Aorta (tissue), 5 donors: ENCODE measurements at places on chromosomes 5 and 9. TPM values are rescaled to one million over a fixed set of nuclear protein-coding genes. Genes with fewer than 3 reads are reported as not detected.

Gene NR6A1
- 0.26 TPM for polyA plus RNA-seq

Gene SPINK7
- polyA plus RNA-seq = not detected

Gene HK3
- 8.9 TPM for polyA plus RNA-seq

Gene IFNA16
- polyA plus RNA-seq = not detected

Gene CTNND2
- 1.0 TPM for polyA plus RNA-seq

Gene IL5
- polyA plus RNA-seq = not detected

Gene PCDHB12
- 0.75 TPM for polyA plus RNA-seq

Gene SERF1A
- polyA plus RNA-seq = 4.3 TPM

Gene PCDHB15
- polyA plus RNA-seq = 12.1 TPM

Gene SLC27A6
- polyA plus RNA-seq = not detected

Gene TRIP13
- 1.3 TPM for polyA plus RNA-seq

Gene PROB1
- polyA plus RNA-seq = 0.13 TPM

Gene SSNA1
- 87.1 TPM for polyA plus RNA-seq

Gene IFNA2
- polyA plus RNA-seq = not detected

Gene TAF11L5
- polyA plus RNA-seq = not detected

Gene ABLIM3
- polyA plus RNA-seq = 15.8 TPM

Gene FREM1
- polyA plus RNA-seq = 6.9 TPM

Gene DRD1
- 0.13 TPM for polyA plus RNA-seq

Gene GNA14
- 1.0 TPM for polyA plus RNA-seq

Gene STPG3
- polyA plus RNA-seq = not detected

Gene SLC25A2
- not detected for polyA plus RNA-seq

Gene AGXT2
- polyA plus RNA-seq = not detected

Gene C1QTNF2
- polyA plus RNA-seq = 9.4 TPM

Gene SLC4A9
- not detected for polyA plus RNA-seq

Gene GDA
- 28.7 TPM for polyA plus RNA-seq

Gene SPINK6
- not detected for polyA plus RNA-seq

Gene ALG2
- 16.2 TPM for polyA plus RNA-seq

Gene S100Z
- polyA plus RNA-seq = not detected

Gene MSX2
- 1.0 TPM for polyA plus RNA-seq

Gene PCDHGA9
- 0.75 TPM for polyA plus RNA-seq

Gene MRPS2
- 30.5 TPM for polyA plus RNA-seq

Gene C9orf50
- polyA plus RNA-seq = 4.8 TPM

Gene SHROOM1
- polyA plus RNA-seq = 1.4 TPM
